ENCODE measurements at places on chromosomes 7 and 10. TPM values are rescaled to one million over a fixed set of nuclear protein-coding genes. Genes with fewer than 3 reads are reported as not detected.

HOXA1 gene
- total RNA-seq = 1.1 TPM

MARVELD1 gene
- total RNA-seq = 20.0 TPM

ZNF503 gene
- 19.4 TPM for total RNA-seq

TRUB1 gene
- total RNA-seq = 14.3 TPM

ZPBP gene
- not detected for total RNA-seq

FAM107B gene
- 14.0 TPM for total RNA-seq

NAT16 gene
- not detected for total RNA-seq

PMPCB gene
- 53.5 TPM for total RNA-seq

OR2A7 gene
- 0.33 TPM for total RNA-seq

LRIT1 gene
- not detected for total RNA-seq

UCMA gene
- not detected for total RNA-seq

MYL10 gene
- total RNA-seq = not detected

Measured in sigmoid colon (tissue), 7 donors.